Right atrium auricular region (tissue), 2 donors: ENCODE measurements at places on chromosomes 2 and 18.

DNA sequence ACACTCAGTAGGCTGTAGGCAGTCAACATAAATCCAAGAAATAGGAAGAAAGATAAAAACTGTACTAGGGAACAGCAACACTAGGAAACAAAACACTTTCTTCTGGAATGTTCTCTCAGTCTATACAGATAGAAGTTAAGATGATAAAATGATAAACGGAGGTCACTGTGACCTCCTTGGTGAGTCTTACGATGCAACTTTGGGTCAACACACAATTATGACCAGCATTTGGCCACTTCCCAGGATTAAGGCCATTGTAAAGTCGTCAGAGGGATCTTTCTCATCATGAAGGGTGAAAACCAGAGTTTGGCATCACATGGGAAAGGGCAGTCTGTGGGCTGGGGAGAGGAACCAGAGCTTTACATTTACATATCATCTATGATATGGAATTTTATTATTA, 33.4 kb downstream of the LAMA3 start:
- DNase-seq = no peak

DNA sequence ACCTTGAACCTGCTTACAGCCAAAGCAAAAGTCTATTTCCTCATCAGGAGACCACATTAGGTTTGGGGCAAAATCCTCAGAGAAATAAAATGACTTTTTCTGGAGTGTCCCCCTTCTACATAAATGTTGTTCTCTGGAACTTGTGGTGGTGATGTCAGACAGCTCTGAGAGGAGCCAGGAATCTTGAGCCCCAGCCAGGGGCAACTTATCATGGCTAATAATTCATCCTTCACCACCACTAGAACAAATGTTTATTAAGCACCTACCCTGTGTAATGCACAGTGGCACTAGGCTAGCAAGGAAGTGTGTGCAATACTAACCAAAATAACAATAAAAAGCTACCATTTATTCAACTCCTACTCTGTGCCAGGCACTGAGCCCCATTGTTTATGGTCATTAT, 9.0 kb upstream of the BMP10 start:
- no peak for DNase-seq

- DNase-seq = no peak
Observed at GRCh38 chr2:38485734-38486133, 108.7 kb upstream of the ATL2 start.

DNA sequence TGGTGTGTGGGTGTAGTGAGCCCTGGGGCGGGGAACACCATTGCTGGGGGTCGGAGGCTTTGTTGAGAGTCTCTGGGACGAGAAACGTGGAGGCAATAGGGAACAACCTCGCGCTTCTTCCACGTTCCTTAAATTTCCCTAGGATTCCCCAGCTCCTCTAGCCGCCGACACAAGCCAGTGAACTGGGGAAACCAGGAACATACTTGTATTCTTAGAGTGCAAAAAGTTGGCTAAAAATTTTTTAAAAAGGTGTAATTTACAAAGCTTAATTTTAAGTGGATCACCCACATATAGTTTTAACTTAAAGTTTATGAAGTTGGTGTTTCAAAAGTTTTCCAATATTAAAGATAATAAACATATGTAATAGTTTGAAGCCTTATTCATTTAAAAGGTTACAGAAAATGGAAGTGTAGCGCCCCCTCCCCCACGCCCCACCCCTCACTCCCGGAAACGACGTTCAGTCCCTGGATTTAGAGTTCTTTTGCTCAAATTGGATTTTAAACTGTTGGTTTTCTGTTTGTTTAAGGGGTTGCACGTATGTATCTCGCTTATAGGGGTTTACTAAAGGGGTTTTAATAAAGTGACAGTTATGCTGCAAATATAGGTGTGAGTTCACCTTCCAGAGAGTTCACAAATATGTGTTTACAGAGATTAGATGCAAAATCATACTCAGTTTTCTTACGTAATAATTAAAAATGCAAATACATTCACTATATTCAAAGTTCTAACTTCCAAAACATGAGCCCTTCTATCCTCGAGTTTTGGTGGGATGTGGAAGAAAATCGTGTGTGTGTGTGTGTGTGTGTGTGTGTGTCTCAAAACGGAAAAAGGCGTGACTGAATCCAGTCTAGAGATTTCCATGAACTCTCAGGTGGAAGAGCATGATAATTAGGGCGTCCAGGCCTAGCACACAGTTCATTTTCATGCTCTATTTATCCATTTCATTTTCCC, 872 bp downstream of the DSG2 start:
- DNase-seq = no peak

GRCh38 chr2:143649226-143649740, 520.1 kb downstream of the ARHGAP15 start:
- DNase-seq = no peak

- no peak for DNase-seq
Observed at GRCh38 chr2:174122185-174122584, 126.1 kb downstream of the OLA1 start.

GRCh38 chr2:173187941-173188788, 112.5 kb downstream of the MAP3K20 start:
- no peak for DNase-seq

GRCh38 chr18:69727912-69728572, 219.6 kb downstream of the CD226 start:
- no peak for DNase-seq

- no peak for DNase-seq
Observed at GRCh38 chr18:524466-524865, 24.0 kb upstream of the COLEC12 start.

DNA sequence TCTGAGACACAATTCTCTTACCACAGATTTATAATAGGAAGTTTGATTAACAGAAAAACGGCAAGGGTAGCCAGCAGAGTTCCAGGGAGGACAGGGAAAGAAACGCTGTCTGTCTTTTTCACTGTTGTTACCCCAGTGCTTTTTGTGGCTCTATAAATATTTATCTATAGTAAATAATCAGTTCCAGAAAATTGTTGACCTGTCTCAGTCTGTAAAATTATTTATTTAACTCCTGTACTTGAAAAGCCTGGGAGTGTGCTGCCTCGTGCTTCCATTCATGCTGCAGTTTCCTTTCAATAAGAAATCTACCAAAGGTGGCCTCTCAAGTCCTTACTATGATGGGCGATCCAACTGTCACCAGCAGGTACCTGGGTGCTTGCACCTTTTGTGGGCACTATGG, 102.9 kb downstream of the ETAA1 start:
- DNase-seq = no peak

GRCh38 chr18:26546875-26547645, 1.3 kb downstream of the KCTD1 start:
- DNase-seq = no peak

GRCh38 chr2:231486851-231487596, 22.7 kb upstream of the NCL start:
- DNase-seq = no peak

- no peak for DNase-seq
Observed at GRCh38 chr2:238015705-238016104, 45.1 kb upstream of the SCLY start.

- DNase-seq = no peak
Observed at GRCh38 chr2:120847700-120848321, 112.1 kb downstream of the GLI2 start.

DNA sequence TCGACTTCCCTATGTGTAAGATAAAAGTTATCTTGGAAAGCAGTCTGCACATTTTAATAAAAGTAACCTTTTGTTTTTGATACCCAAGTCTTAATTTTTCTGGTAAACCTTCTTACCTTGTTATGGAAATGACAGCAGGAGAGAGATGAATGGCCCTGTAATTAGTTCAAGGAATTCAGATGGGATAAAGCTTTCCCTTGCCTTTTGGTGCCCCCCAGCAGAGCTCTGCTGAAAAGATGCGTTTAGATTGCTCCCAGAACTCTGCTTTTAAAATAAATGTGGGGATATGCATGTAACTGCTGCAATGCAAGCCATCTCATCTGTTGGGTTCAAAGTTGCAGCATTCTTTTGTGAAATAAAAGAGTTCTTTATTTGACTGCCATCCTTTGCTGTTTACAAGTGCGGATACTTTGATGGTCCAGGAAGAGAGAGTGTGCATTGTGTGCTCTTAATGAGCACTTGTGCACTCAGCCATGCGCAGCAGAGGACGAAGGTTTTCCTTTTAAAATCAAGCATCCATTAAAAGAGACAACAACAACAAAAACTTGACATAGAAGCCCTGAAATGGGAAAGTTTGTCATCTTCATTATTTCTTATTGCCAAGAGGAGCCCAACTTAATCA, 176.7 kb upstream of the ST6GAL2 start:
- no peak for DNase-seq

GRCh38 chr2:234256516-234256915, 206.0 kb downstream of the SPP2 start:
- DNase-seq = no peak

DNA sequence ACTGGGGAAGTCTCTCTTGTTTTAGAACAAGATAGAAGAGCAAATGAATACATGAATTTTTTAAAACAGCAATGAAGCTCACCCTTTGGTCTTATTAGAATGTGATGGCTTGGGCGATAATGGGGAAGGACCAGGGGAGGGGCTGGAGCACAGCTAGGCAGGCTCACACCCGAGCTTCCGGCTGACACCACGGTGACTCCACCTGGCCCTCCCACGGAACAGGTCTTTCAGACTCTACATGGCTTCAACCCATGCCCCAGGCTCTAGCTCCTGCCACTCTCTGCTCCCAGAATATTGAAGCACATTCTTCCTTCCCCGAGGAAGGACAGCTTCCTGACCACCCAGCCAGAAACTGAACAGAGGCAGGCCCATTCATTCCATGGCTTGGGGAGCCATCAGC, 127.5 kb upstream of the AGAP1 start:
- no peak for DNase-seq
